Osteoblast (primary cell): ENCODE measurements at places on chromosomes 3 and 15. TPM values are rescaled to one million over a fixed set of nuclear protein-coding genes. Genes with fewer than 3 reads are reported as not detected.

GRCh38 chr3:152113992-152114651 lies 154.6 kb upstream of the MBNL1 start:
- DNase-seq, result no peak

DNA sequence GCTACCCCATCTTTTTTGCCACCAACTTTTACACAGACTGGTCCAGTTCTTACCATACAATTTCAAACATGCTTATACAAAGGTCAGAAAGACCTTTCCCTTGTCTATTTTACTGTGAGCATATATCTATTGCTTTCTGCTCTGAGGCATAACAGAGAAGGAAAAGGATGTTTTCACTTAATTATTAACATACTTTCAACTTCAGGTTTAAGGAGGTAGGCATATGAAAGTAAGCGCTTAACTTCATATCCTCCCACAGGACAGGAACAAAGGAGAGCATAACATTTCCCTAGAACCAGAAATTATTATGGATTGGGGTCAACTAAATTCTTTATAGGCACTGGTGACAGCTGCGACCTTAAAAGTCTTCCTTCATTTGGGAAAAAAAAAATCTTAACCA lies 1.1 kb downstream of the MYEF2 start:
- DNase-seq, result no peak

TMC3 gene
- not detected in 2 replicates for total RNA-seq

DNA sequence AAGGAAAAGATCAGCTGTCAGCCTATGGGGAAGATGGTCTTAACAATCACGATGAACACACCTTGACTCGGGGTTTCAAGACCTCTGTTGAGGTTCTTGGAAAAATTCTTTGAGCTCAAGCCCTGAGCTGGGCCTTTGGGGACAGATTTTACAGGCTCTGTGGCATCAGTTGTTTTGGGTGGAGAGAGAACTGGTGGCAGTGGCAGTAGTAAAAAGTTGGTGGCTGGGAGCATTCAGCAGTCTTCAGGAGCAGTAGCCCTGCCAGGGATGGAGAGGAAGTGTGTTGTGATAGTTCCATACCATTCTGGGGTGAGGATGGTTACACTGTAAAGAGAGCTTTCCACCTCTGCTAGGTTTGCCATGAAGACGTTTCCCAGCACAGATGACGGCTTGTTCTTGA lies 4.9 kb upstream of the KY start:
- no peak for DNase-seq

LMAN1L gene
- total RNA-seq, result under 0.01 TPM in 1 of 2 replicates, not detected in the other

DNA sequence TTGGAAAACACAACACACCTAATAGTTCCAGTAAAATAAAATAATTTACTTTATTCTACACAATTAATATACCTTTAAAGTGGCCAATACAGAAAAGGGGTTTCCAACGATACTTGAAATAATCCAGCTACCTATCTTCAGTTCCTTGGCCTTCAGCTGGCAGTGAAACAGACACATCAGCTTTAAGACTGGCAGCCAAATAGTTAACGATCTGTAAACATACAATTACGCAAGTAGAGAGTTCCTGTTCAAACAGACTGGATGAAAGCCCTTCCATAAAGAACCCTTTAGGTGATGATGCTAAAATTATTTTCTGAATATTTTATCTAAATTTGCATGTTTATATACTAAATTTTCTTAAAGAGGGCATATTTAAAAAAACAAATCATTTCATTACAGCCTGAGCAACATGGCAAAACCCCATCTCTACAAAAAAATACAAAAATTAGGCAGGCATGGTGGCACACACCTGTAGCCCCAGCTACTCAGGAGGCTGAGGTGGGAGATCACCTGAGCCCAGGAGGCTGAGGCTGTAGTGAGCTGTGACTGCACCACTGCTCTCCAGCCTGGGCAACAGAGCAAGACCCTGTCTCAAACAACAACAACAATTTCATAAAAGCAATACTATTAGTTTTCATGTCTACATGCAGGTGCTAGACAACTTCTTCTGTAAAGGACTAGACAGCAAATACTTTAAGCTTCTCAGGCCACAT lies 12.9 kb downstream of the DYNC1LI1 start:
- DNase-seq, result no peak

GRCh38 chr3:55059027-55059629 lies 131.3 kb upstream of the LRTM1 start:
- DNase-seq, result peak; percentile 70

SNTN gene
- total RNA-seq, result not detected in 2 replicates

DNA sequence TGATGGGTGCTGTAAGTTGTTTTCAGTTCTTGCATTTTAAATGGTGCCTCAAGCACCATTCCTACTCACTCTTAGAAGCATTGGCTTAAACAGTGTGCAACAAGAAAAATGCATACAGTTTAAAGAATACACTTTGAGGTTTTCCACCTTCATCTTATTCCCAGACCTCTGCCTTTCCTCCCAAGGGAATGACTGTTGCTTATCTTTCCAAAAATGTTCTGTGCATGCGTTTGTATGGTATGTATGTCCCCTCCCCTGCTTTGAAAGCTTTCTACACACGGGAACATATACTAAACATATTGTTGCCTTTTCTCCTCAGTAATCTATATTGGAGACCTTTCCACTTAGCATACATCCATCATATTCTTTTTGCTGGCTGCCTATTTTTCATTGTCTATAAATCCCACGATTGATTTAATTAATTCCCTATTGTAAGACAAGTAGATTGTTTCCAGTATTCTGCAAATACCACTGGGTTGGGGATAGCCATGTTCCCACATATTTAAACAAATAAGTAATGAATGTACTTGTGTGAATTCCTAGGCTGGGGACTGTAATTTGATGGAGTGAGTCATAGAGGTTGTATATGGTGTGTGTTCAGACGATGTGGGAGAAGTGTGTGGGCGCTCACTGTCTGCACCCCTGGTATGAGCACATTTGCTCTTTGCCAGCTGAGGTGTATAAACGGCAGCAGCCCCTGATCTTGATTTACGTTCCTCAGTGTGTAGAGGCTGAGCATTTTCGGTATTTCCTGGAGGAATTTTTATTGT lies 5.8 kb downstream of the TRAK1 start:
- peak; percentile 73 for DNase-seq

GRCh38 chr3:123562547-123562946 lies 22.3 kb downstream of the HACD2 start:
- no peak for DNase-seq

DNA sequence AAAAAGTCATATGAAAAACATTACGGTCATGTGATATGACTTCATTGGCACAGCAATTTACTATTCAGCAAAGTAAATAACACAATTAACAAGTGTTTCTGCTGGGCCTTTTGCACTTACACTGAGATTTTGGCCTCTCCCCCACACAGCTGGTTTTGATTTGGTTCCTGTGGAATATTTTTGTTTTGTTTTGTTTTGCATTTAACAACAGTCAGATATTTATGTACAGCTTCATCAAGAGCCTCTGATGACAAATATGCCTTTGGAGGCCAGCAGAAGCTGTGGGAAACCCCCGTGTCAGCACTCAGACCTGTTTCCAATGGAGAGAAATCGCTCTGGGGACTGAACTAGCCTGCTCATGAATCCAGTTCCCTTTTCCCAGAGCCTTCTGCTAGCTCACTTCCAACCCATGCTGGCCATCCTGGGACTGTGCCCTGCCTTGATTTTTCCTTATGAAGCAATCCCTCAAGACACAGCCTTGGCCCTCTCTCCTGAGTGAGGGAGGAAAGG lies 161.9 kb downstream of the ATG7 start:
- peak; percentile 81 for DNase-seq
